ENCODE measurements at places on chromosomes 11 and 22.

- no peak for DNase-seq
Observed at GRCh38 chr11:2477936-2478335, 33.1 kb downstream of the KCNQ1 start.

DNA sequence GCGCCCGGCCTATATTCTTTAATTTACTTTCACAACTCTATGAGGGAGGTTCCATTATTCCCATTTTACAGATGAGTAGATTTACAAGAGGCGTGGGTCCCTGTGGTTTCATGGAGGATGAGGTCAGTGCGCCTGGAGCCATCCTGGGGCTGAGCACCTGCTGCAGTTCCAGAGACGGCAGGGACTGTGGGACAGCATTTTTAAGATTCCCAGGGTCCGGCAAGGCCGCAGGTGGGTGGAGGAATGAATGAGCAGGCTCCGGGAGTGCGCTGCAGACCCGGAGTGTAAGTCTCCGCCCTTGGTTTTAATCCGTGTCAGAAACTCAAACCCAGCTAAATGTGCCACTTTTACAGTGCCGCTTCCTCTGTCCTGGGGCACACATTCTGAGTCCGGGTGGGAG lies 4.1 kb upstream of the CHRM1 start:
- DNase-seq: no peak

- no peak for DNase-seq
Observed at GRCh38 chr11:10777806-10778205, 26.8 kb downstream of the CTR9 start.

DNA sequence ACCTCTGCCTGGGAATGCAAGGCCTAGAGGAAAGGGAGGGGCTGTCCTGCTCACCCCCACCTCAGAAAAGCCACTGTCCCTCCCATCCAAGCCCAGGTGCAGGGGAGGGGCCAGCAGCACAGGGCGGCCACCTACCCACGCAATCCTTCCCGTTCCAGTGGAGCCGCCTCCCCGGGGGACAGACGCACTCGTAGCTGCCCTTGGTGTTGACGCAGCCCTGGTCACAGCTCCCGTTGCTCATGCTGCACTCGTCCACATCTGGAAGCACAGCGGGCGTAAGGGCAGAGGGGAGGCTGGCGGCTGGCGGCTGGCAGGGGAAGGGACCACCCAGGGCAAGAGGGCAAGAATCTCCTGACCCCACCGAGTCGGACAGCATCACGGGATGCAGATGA lies 40.3 kb upstream of the TTLL12 start:
- no peak for DNase-seq

DNA sequence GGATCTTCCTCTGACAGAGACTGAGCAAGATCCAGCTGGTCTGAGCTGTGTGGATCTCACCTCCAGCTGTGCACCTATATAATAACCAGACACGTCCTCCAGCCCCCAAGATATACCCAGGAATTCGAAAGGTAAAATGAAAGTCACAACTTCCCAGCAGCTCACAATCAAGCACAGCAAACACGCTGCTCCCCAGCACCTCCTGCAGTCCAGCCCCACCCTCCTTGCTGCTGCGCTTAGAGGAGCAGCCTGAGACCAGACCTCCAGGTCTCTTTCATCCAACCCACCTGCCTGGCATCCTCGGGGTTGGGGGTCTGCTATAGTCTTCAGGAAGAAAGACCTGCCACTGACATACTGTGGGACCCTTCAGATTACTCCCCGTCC lies 3.0 kb upstream of the APOL4 start:
- no peak for DNase-seq

DNA sequence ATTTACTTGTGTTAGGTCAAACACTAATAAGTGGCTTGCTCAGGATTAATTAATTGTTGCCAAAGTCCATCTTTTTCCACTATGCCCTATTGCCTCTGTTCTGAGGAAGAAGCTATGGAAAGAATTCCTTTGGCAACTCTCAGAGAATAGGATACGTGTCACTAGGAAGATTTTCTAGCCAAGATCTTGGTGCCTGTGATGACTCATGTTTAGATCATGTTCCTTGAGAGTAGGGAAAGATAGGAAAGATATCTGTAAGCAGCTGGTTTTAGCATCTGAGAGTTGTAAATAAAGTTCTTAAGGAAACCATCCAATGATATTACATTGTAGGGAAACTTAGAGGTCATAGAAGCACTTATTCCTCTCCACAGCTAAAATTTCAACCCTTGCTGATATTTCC lies 15.7 kb downstream of the SLN start:
- no peak for DNase-seq

- DNase-seq: no peak
Observed at GRCh38 chr22:37069319-37069718, 17.8 kb downstream of the KCTD17 start.

- no peak for DNase-seq
Observed at GRCh38 chr11:95993438-95994298, 69.8 kb upstream of the MTMR2 start.

- DNase-seq: peak; percentile 42
Observed at GRCh38 chr11:33257160-33257896, at the start of gene HIPK3. HIPK3 (plus strand) TSS chr11:33257381.

GRCh38 chr22:42509548-42509947 lies 10.0 kb downstream of the RRP7A start:
- DNase-seq: no peak

DNA sequence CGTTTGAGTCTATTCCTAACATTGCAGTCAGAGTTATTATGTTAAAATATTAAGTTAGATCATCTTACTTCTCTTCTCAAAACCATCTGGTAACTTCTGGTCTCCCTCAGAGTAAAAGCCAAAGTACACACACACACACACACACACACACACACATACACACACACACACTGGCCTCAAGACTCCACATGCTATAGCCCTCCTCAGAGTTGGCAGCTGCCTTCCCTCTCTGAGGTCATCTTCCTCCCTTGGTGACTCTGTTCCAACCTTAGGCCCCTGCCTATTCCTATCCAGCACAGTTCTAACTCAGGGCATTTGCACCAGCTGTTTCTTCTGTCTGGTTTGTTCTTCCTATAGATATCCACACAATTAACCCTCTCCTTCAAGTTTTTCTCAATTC lies 272.0 kb upstream of the SESN3 start:
- no peak for DNase-seq

DNA sequence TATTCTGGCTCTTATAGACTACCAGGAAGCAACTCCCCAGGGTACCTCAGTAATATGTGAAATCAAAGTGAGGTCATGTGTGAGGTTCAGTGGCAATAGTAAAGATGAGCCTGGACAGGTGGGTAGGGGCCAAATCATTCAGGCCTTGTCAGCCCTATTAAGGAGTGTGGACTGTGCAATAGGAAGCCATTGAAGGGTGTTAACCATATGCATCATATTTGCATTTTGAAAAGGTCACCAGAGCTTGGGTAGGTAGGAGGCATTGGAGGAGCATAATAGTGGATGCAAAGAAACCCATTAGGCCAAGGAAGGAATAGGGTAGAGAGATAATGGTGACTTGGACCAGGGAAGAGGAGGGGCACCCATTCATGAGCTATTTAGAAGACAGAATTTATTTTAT lies 8.4 kb upstream of the MRPL11 start:
- DNase-seq: no peak

DNA sequence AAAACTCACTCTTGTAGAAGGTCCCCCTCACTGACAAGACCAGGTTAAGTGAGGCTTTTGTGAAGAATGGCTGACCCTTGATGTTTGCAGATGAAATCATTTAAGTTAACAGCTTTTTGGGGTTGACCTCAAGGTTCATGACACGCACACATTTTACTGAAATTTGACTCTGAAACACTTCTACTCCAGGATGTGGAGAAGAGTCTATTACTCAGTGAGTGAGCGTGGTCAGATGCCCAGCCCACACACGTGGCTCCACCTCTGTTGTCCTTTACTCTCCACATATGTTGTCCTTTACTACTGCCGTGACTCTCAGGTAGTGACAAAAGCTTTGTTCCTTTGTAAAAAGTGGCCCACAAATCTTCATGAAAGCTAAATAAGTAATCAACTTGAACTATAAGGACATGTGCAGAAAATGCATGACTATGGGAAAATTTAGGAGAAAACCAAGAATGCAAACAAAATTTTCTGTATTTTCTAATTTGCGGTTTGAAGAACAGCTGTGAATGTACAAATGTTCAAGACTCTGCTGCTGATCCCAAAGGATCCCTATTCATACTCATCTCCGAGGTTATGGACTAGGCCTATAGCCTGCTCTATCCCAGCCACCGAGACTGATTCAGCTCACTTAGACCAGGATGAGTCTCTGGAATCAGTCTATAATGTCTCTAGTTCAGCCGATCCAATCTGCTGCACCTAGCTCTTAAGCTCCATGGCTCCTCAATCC lies 22.4 kb downstream of the XRRA1 start:
- DNase-seq: no peak

DNA sequence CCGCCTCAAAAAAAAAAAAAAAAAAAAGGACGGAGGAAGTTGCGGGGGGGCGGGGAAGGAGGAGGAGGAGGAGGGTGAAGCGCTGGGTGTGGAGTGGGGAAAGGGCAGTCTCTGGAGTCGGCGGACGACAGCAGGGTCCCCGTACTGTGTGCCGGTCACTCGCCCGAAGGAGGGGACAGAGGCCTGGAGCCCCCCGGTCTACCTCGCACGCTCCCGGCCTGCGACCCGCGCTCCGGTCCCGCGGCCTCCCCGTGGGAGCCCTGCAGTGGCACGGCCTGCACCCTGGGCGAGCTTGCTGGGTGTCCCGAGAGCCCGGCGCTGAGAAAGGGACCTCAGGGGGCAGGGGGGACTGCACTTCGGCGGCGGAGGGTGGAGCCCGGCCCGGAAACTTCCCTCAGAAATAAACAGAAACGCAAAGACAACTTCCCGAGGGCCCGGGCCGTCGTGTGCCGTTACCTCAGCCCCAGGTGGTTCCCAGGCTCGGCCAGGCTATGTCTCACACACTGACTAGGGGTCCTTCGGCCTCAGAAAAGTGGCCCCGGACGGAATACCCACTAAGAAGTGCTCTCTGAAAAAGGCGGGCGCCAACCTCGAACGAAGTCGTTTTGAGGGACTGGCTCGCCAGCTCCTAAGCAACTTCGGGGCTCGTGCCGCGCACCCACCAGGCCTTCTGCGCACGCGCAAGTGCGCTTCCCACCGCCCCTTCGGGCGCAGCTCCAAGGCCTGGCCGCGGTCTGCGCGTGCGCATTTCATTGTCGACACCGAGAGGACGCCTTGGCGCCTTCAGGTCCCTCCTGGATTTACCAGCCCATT lies at the start of gene MAJIN:
TSS of gene MAJIN (minus strand) at position 688 of the 813 bp plus-strand sequence. CDS start 12,703 bp downstream, outside the sequence.
- DNase-seq: peak; percentile 81

- no peak for DNase-seq
Observed at GRCh38 chr11:6995703-6996102, 24.4 kb downstream of the ZNF214 start.

DNA sequence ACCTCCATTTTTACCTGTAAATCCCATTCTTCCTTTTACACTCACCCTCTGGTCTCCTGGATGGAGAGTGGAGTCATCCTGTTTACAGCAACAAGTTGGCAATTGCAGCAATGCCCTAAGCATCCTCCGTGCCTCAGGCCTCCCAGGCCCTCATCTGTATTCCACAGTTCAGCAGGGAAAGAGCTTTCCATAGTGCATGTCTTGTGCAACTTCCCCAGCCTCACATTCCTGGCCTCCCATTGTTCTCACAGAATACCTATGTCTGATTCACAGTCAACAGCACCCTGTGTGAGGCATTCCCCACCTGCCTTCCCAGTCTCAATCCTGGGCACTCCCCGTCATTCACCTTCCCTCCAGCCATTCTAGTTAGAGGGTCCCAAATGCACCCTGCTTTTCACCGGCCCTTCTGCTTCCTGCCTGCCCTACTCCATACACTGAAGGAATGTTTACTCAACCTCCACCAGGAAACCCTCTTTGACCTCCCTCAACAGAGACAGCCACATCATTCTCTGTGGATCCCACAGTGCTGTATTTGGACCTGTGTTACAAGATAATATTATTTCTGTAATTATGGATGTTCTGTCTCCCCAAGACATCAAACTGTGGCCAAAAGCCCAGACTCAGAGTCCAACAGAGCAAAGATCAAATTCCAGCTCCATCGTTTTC lies 405.7 kb downstream of the BUD13 start:
- no peak for DNase-seq

DNA sequence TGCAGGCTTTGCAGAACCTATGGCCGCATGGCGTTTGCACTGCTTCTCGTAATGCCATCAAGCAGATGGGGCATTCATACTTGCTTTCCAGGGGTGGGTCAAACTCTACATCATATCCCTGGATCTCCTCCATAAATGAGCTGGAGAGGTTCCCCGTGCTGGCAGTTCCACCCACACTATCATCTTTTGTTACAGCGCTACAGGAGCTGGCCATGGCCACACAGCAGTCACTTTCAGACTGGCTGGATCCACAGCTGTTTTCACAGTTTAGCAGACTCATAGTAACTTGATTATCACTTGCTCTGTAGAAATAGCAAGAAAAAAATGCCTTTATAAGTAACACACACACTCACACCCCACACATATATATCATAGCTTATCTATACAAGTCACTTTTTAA lies 8.8 kb downstream of the TRAF6 start:
- no peak for DNase-seq

DNA sequence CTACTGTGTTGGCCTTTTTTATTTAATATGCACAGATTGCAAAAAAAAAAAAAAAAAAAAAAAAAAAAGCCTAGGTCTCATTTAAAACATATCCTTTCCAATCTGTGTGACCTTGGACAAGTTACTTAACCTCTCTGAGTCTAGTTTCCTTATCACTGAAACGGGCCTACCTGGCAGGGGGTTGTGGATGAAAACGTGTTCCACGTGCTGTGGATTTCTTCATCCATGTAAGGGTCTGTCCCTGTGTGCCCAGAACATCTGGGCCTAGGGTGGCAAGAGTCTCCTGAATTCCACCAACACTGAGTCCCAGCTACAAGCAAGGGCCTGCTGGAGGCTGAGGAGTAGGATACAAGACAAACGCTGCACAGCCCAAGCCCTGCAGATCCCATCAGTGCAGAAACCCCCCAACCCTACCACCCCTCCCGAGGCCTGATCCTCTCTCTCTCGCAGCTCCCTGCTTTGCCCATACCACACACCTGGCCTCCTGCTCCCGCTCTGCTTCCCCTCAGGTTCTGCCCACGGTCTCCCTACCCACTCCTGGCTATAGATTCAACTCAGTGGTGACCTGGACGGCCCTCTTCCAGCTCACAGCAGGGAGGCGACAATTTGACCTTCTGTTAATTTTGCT lies 4.7 kb upstream of the GNAZ start:
- DNase-seq: no peak

GRCh38 chr11:128867277-128867676 lies at the start of gene KCNJ1:
KCNJ1 (minus strand) TSS chr11:128867296; CDS start chr11:128840243, 27,053 bp downstream.
- no peak for DNase-seq

Data from activated CD8-positive, alpha-beta memory T cell treated with anti-CD3 and anti-CD28 coated beads for 48 hours (primary cell).